ENCODE measurements at places on chromosomes 7 and 10.

DNA sequence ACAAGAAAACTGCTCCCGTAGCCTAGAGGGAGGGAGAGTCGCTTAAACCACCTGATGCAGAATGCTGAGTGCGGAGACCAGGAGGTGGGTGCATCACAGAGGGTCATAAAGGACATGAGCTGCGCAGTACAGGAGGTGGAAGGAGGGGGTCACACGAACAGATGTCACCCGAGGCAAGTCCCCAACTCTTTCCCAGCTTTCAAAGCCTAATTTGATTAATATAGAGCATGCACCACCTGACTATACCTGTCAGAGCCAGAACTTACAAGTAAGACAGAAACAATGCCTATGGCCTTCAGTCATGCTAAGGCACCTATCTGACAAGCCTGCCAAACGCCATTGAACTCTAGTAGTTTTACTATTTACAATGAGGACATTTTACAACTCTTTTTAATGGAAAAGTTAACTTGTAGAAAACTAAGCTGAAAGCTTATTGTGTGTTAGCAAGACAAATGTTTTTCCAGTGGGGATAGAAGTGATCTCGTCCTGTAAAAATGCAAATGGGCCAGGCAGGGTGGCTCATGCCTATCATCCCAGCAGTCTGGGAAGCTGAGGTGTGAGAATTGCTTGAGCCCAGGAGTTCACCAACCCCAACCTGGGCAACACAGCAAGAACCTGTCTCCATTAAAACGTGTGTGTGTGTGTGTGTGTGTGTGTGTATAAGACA is 1.1 kb upstream of the VOPP1 start:
- no peak for DNase-seq

GRCh38 chr7:135681762-135682161 is 19.4 kb downstream of the STMP1 start:
- DNase-seq = no peak

DNA sequence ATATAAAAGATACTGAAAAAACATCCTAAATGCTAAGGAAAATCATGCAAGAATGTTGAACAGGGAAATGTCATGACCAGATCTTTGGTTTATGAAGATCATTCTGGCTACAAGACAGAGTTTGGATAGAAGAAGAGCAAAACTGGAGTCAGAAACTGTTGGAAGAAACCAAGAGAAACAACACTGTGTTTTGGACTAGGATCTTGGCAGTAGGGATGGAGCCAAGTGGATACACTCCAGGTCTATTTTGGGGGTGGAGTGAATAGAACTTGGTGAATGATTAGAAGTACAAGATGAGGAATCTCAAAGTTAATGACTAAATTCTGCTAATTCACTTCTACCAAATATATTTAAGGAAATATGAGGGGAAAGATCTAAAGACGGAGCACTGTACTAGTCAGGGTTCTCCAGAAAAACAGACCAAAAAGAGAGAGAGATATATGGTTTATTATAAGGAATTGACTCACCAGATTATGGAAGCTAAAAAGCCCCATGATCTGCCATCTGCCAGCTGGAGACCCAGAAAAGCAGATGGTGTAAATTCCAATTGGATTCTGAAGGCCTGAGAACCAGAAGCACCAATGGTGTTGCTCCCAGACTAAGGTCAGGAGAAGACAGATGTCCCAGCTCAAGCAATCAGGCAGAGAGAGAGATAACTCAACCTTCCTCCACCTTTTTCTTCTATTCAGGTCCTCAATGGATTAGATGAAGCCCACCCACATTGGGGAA is 254.9 kb downstream of the TRIL start:
- DNase-seq = no peak

DNA sequence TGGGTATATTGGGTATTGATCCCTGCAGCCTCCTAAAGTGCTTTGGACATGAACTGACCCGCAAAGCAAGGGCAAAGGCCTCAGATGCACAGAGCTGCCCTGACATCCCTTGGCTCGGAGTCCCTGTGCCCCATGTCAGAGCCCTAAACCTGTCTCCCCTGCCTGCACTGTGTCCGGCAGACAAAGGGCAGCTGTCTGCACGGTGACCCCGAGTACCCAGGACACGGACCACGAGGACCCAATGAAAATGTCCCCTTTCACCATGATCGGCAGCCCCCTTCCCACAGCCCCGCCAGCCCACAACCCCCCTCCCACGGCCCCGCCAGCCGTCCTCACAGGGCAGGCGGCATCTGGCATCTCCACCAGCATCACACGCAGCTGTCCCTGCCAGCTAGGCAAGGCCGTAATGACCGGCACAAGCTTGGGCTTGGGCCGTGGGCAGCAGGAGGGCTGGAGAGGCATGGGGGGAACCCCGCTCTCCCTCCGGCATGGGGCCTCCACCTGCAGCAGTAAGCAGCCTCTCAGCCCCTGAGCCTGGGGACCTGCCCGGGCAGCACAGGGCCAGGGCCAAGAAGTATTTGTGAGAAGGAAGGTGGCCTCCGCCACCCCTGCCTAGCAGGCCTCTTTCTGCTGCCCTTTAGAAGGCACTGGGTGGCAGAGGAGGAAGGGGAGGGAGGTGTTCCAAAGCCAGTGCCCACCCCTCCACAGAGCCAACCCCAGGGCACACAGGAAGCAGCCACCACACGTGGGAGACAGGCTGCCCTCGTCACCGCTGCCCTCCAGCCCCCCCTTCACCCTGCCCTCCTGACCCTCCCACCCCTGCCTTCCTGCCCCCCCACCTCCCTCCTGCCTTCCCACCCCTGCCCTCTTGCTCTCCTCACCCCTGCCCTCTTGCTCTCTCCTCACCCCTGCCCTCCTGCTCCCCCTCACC is 10.1 kb downstream of the NUDT1 start:
- no peak for DNase-seq

GRCh38 chr7:31785101-31785500 is 98.1 kb downstream of the PPP1R17 start:
- no peak for DNase-seq

DNA sequence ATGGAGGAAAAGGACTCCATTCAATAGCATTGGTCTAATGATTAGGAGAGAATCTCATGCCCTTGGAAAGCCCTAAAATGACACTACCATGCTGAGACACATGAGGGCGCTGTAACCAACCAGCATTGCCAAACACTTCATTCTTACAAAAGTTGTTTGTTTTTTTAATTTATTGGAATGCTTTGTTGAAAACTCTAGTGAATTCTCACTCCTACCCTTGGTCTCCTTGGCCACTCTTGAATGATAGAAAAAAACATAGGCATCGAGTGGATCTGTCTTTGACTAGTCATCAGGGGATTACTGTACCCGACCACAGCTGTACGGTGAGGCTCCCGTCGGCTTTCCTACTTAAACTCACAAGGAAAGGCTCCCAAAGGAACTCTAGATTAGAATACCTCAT is 29.3 kb upstream of the ADD3 start:
- peak; percentile 64 for DNase-seq

DNA sequence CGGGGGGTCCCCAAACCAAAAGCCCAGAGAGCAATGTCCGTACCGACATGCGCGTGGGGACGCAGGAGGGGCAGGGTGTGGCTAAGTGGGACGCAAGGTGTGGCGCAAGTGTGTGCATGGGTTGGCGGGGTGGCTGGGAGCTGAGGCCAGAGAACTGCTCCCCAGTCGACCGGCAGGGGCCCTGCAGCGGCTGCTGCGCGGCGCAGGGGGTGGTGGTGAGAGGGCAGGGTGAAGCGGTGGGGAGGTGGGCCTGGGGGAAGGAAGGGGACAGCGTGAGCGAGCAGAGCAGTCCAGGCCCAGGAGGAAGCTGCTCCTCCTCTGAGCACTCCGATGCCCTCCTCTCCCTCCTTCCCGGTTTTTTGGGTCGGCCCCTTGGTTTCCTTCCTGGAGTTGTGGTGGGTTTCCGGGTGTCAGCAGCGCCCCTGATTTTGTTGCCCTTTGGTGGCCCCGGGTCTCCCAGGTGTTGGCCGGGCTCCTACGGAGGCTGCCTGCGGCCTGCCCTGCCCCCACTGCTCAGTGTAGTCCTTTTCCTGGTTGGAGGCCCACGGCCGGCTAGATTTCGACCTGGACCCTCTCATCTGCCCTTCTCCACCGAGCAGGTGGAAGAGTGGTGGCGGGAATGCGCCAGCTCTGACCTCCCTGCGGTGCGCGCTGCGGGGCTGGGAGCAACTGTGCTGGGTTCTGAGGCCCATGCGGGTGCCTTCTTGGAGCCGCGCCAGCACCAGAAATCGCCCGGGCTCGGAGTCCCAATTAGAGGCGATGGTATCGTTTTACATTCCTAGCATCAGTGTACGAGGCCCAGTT is 40.5 kb upstream of the COMTD1 start:
- DNase-seq = no peak

DNA sequence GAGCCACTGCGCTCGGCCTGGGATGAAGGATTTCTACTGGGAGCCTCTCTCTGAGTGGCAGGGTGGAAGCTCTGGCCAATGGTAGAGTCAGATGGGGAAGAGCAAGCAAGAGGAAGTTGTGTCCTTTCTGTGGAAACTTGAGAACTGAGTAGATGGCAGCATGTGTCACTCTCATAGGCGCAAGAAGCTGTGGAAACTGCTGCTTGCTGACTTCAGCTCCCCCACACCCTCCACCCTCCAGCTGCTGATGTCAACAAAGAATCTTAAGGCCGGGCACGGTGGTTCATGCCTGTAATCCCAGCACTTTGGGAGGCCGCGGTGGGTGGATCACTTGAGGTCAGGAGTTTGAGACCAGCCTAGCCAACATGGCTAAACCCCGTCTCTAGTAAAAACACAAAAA is 39.8 kb upstream of the SRGN start:
- no peak for DNase-seq

- DNase-seq = peak; percentile 82
Measured at GRCh38 chr7:140672382-140673062, at the start of gene ADCK2. Gene ADCK2, plus strand, starts transcription at chr7:140672945. Its CDS starts 386 bp downstream, at chr7:140673331.

DNA sequence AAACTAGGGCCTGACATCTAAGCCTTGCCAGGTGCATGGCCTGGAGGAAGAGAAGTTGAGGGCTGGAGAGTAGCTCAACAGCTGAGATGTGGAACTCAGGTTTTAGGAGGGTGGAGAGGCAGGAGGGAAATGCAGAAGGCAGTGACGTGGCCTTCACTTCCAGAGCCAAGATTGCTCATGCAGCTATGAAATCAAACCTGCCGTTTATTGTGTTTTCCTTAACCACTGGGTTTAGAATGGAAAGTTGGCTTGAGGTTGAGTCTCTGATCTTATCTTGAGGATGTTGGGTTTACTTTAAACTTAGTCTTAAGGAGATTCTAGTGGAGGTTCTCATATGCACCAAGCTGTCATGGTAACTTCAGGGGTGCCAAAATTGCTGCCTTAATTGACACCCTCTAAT is 178.6 kb downstream of the SORCS3 start:
- no peak for DNase-seq

GRCh38 chr7:149415391-149416071 is 45.3 kb downstream of the ZNF777 start:
- DNase-seq = no peak

- DNase-seq = no peak
Measured at GRCh38 chr7:9505516-9505915, 1072.1 kb downstream of the NXPH1 start.

DNA sequence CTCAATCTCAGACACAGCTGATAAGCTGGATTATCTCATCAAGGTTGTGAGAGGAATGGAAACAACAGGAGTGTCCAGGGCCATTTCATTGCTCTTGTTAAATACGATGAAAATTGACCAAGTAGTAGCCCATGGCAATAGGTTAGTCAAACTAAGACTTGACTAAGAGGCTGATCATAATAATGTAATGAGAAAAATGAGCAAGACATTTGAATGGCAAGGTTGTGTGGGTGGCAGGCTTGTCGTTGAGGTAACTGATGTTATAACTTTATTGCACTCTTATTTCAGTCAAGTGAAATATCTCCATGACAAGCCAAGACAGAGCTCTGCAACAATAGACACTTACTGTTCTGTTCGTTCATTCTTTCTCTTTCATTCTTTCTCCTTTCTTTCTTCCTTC is 532.0 kb downstream of the GATA3 start:
- no peak for DNase-seq

GRCh38 chr7:70793821-70794220 is 338.1 kb upstream of the GALNT17 start:
- DNase-seq = no peak

Measured in activated T-cell treated with anti-CD3 and anti-CD28 coated beads, Interleukin-2, amount 50 U/mL, for 24 hours (primary cell).